ENCODE measurements at places on chromosomes 11 and 22.

GRCh38 chr22:45295492-45295891, 10.7 kb downstream of the UPK3A start:
- DNase-seq: no peak

GRCh38 chr11:78156127-78156844, 16.9 kb upstream of the ALG8 start:
- DNase-seq: no peak

DNA sequence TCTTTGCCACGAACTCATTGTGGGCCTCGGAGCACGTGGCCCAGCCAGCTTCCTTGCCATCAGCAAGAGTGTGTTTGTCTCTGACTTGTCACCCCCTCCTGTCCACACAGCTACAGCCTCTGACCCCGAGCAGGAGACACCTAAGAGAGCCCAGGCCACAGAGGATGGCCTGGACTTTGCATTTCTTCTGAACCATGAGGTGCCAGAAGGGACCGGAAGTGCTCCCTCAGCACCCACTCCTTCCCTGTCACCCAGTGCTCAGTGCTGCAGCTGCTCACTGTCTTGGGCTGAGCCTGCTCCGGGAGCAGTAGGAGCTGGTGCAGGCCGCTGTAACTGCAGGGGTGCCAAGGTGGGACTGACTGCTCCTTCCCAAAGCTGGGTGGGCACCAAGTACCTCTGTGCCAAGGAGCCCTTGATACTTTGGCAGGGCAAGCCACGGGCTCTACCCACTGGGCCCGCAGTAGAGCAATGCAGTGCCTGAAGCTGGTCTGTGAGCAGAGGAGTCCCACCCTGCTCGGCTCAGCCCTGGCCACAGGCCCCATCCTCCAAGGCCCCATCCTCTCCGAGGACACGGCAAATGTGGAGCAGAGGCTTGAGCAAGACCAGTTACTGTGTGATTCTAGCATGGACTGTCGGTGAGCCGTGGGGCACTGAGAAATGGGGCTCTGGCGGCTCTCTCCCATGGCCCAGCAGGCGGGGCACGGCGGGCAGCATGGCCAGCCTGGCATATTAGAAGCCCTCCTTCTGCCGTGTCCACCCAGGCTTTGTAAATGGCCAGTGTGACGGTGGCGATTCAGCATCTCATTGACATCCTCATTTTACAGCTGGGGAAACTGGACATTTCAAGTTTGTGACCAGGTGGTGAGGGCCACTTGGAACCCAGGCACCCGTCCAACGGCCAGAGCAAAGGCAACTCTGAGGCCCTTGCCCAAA, 6.3 kb downstream of the GRK2 start:
- DNase-seq: no peak

DNA sequence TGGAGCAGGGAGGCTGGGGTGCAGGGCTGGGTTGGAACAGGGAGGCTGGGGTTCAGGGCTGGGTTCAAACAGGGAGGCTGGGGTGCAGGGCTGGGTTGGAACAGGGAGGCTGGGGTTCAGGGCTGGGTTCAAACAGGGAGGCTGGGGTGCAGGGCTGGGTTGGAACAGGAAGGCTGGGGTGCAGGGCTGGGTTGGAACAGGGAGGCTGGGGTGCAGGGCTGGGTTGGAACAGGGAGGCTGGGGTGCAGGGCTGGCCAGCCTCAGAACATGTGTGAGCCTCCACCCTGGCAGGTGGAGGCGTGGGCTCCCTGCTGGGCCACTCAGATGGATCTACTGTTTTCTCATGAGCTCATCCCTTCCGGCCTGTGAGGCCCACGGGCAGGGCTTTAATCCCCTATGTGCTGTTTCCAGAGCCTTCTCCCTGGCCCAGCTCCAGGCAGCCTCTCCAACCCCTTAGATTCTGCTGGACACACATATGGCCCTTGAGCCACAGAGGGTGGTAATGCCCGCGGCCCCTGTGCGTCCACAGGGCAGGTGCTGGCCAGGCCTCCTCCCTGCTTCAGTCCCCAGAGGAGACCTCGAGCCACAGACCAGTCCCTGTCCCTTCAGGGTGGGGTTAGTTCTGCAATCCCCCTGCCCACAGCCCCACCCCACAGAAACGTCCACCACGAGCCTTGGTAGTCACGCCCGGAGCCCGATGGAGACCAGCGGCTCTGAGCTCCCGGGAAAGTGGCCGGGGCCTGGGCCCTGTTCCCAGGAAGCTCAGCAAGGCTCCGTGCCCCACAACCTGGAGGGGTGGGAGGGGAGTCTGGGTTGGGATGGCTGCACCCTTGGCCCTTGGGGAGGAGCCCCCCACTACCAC, 197.9 kb downstream of the BRD1 start:
- no peak for DNase-seq

DNA sequence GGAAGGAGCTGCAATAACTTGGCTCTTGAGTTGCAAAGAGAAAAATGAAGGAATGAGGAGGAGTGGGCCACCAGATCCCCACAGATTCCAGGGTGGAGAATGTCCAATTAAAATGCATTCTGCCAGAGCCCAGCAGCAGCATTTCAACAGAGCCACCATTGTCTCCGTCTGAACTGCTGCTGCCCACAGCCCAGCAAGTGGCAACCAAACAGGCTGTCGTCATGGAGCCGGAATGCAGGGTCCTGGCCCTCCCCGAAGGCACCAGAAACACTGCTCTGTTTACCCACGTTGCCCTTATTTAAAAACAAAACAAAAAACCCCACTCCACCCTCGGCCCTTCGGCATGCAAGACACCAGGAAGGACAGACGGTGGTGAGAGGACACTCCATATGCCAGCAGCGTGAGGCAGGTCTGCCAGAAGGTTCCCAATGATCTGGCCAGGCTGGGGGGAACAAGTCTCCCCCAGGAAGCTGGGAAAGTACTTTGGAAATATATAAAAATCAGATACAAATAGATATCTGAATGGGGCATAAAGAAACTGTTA, 32.5 kb downstream of the PLEKHA7 start:
- DNase-seq: no peak

DNA sequence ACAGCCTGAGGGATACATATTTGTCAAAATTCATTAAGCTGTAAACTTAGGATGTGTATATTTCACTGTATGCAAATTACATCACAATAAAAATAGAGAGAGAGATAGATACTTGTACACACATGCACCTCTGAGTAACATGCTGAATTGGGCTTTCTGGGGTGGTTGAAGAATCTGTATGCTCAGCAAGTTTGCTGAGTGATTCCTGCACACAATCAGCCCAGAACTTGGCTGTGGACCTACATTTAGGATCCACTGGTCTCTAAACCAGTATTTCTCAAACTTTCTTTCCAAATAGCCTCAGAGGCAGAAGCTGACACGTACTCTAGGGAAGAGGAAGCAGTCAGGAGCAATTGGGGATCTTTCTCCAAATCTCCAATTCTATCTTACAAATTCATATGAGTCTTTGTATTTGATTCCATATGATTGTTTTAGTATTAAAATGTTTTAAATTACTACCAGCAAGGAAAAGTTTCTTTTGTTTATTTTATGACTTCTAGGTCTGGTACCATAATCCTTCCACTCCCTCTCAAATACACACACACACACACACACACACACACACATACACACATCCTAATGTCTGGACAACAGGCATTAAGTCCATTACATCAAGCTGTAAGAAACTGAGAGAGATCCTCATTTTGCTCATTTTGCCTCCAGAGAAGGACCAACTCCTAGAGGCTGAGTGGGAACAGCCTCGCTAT, 20.0 kb downstream of the SYT13 start:
- DNase-seq: no peak

DNA sequence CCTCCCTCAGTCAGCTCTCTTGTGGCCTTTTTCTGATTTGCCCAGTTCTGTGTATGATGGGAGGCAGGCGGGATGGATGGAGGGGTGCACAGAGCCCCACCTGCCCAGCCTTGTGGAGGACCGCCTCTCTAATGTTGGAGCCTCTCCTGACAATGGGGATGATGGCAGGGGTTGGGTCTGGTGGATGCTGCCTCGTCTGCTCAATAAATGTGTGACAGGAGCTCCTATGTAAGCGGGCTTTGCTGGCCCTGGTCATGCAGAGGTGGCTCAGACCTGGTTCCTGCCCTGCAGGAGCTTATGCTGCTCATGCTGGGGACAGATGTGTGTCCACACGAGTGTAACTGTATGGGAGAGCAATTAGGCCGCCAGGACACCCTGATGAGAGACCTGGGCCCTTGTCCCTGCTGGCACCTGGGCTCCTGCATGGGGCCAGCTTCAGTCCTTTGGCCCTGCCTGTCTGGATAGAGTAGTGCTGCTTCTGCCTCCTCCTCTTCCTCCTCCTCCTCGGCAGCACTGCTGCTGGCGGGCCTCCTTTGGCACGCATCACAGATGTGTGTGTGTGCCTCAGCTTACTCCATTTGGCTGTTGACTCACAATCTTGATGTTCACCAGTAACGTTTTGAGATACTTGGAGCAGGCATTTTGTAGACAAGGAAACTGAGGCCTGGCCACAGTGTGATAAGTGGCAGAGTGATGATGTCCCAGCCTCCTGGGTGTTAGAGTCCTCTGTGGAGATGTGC, 131.0 kb downstream of the TBC1D22A start:
- DNase-seq: no peak

DNA sequence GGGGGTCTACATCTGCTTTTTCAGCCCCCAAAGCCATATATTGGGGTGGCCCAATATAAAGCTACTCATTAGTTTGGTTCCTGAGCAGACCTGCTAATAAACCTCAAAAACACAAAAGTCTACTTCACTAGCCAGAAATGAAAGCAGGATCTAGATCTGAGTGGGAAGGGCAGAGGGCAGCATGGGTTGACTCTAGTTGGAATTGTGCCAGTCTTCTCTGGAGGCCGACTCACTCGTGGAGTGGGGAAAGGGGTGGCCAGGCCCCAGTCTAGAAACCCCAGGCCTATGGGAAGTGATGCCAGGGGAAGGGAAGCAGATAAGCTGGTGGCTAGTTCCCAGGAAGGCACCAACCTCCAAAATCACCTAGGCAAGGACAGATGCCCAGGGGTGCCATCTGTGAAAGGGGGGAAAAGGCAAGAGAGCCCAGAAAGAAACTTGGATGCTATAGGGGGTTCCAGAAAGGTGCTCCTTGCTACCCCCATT, 5.3 kb downstream of the PATZ1 start:
- no peak for DNase-seq

DNA sequence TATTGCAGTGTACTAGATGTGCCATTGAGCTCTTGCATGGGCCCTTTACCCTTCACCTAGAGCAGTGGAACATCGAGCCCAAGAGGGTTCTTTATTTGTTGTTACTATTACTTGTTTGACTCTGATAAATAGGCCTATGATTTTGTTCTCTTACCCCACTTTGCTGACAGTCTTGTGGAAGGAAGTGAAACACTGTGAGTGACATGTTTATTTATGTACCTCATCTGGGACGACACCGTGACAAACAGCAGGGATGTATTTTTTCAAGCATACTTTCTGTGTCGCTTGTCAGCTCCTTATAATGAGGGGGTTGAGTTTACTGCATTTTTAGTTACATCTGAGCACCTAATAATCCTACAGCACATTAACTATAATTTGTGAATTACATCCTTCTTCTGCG, 1010.3 kb upstream of the TENM4 start:
- DNase-seq: no peak

DNA sequence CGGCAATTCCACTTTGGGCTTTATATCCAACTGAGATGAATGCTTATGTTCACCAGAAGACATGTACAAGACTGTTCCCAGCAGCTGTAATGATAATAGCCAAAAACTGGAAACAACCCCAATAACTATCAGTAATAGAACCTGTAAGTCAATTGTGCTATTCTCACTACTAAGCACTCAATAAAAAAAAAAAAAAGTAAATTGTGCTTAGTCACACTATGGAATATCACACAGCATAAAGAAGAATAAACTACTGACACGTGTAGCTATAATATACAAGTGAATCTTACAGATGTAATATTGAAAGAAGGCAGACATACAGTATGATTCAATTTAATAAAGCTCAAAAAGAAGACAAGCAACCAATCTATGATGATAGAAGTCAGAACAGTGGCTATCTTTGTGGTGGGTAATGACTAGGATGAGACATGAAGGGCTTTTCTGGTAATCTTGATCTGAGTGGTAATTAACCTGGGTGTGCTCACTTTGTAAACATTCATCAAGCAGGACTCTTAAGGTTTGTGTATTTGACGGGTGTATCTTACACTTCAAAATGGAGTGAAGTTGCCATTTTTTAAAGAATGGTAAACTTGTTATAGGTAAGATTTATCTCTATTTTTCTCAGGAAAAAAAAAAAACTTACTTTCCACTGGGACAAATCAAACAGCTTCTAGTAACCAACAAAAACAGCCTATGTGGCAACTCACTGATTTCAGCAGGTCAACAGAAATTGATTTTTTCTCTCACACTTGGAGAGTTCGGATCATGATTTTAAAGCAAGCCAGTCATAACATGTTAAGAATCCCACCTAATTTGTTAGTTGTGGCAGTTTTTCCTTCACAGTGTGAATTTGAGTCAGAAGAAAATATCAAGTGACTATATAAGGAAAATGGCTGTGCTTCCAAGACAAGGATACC, 84.2 kb downstream of the CCDC83 start:
- DNase-seq: no peak

- DNase-seq: no peak
Measured at GRCh38 chr22:50129121-50129736, 39.4 kb downstream of the MOV10L1 start.

DNA sequence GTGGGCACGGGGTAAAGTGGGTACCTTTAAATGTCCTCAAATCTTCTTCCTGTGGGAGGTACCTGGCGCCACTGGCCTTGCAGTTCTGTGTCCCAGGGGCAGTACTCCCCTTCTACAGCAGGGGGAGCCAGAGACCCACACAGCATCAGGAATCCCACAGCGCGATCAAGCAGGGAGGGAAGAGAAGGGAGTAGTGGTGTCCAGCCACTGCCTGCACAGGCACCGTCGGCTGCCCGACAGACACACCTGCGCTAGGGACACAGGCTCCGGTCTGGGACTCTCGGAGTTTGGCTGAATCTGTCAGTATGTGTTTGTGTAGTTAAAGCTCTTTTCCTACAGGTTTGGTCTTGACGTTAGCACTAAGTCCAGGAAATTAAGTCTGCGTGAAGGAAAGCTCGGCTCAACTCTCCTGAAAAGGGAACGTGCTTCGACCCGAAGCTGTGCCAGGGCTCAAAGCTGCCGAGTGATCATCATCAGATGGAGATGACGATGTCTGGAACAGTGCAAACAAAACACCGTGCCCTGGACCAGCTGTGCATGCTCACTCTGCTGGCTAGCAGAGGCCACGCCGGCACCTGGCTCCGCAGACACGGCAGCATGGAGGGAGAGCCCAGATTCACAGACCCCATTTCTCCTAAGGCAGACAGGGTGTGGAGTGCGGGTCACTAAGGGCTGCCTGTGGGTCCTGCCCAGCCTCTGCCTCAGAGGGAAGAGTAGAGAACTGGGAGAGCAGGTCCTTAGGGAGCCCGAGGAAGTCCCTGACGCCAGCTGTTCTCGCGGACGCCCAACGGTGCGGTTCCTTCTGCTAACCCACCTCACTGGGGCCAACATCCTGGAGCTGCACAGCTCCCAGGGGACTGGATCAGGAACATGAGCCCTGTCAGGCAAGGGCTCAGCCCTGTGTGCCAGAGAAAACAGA, 56.0 kb upstream of the BID start:
- DNase-seq: peak; percentile 29

GRCh38 chr11:772429-773390, 4.6 kb downstream of the GATD1 start:
- DNase-seq: no peak

- no peak for DNase-seq
Measured at GRCh38 chr11:83689144-83689780, 403.1 kb upstream of the CCDC90B start.

- no peak for DNase-seq
Measured at GRCh38 chr11:100683126-100683525, 4.0 kb upstream of the ARHGAP42 start.
